ENCODE measurements at places on chromosomes 16 and 17.

GRCh38 chr17:71941920-71942319 is 178.9 kb upstream of the SOX9 start:
- no peak for DNase-seq

DNA sequence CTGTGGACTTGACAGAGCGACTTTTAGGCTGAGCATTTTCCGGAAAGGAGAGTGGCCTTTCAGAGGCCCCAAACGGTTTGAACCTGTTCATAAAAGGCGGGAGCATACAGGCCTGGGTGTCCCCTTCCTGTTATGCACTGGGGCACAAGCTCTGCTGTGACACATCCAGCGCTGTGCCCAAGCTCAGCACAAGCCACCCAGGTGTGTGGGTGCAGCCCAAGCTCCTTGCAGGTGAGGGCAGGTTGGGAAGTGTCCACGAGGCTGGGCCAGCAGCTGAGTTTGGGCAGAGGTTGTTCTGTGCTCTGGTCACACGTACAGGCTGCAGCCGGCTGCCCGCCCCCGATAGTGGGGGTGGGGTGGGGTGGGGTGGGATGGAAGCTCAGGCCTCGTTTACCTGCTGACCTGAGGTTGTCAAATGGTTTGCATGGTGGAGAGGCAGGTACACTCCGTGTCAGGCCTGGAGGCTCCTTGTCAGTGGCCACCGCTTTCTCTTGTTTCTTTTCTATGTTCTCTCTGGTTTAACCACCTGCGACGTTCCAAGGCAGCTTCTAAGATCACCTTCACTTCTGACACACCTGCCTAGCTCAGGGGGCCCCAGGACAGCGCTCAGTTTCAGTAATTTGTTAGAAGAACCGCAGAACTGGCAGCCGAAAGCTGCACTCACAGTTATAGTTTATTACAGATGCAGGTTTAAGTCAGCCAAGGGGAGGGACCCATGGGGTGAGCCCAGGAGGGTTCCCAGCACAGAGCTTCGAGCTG is 194.7 kb upstream of the CIBAR2 start:
- no peak for DNase-seq

- no peak for DNase-seq
Measured at GRCh38 chr16:75660321-75660720, 12.7 kb downstream of the TERF2IP start.

DNA sequence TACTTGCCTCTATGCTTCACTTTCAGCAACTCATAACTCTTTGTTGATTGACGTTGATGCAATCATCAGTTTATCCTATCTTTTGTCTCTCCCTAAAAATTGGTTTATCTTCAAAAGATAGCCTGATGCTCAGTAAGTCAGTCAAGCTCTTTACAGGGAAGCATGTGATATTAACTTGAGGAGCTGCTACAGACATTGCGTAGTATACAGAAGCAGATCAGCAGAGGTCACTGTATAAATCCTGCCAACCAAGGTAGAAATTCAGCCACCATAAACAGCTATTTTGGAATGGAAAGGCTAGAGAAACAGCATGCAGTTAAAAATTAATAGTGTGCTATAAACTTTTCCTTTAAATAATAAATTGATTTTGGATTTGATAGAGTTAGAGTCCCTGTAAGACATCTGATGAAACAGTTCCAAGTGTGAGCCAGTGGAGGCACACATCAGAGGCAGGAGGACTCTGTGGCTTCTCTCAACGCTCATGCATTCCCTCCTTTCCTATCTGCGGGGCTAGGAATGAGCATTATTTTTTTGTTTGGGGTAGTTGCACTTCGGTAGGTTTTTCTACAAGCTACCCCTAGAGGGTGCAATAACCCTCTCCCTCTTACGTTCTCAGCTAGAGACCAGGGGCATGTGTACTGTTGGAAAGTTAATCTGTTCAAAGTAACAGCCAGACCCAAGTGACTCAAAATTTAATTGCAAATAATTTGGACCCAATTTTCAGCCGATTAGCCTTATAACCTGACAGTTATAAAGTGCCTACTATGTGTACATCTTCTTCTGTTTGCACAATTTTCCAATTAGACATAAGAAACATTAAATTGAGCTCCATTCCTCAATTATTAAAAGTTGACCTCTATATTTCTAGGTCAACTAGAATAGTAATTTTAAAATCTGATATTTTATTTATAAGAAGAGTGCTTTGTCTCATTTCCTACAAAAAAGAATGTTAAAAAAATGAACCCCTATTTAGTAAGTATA is 647.7 kb upstream of the SOX9 start:
- DNase-seq, result no peak

GRCh38 chr17:31321966-31322365 is 544 bp upstream of the EVI2A start:
- no peak for DNase-seq

GRCh38 chr16:50441486-50442157 is 72.8 kb upstream of the BRD7 start:
- DNase-seq, result no peak

- no peak for DNase-seq
Measured at GRCh38 chr17:42632949-42633444, 23.5 kb downstream of the TUBG1 start.

DNA sequence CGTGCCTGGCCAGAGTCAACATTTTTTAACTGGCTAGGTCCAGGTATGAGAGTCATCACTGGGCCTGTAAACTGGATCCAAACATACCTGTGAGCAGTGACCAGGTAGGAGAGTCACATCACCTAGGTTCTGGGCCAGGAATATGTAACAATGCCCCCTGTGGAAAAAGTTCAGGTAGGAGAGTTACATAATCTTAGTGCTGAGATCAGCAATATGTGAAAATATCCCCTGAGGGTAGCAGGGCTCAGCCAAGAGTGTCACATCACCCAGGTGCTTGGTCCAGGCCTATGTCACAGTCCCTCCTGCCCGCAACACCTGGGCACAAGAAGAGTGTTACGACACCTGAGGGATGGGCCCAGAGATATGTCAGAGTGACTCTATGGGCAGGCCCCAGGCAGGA is 2104.7 kb downstream of the TP53TG3F start:
- no peak for DNase-seq

DNA sequence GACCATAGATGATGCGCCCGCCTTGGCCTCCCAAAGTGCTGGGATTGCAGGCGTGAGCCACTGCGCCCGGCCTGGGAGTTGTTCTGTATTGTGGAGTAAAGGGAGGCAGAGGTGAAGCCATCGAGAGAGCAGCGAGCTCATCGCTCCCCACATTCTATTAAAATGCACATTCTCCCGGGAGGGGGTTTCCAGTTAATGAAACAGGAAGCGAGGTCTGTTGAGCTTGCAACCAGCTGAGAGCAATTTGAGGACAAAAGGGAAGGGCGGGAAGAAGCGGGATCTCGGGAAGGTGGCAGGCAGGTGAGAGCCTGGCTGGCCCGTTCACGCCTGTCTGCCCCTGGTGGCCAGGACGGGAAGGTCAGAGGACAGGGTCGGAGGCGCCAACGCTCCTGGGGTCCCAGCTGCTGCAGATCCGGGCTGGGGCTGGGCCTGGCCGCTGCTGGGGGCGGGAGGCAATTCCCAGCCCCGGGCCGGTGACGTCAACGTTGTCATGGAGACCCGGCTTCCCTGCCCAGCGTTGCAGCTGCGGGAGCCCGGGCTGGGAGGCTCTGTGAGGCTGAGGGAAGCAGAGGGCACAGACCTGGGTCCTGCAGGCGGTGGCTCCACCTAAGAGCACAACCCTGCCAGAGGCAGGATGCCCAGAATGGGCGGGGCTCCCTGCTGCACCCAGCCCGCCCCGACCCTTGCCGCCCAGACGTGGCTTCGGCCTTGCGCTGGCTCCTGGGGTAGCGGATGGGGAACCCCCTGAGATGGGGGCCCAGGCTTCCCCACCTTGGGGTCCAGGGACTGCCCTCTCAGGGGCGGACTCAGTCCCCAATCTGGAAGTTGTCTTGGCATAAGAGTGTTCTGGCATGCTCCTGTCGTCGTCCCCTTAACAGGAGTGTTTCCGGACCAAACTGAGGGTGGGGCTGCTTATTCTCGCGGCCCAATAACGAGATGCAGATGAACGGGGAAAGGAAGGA is 48.7 kb upstream of the PLCG2 start:
- DNase-seq, result peak; percentile 83

GRCh38 chr17:45257115-45257514 is 4.8 kb downstream of the SPATA32 start:
- DNase-seq, result no peak

DNA sequence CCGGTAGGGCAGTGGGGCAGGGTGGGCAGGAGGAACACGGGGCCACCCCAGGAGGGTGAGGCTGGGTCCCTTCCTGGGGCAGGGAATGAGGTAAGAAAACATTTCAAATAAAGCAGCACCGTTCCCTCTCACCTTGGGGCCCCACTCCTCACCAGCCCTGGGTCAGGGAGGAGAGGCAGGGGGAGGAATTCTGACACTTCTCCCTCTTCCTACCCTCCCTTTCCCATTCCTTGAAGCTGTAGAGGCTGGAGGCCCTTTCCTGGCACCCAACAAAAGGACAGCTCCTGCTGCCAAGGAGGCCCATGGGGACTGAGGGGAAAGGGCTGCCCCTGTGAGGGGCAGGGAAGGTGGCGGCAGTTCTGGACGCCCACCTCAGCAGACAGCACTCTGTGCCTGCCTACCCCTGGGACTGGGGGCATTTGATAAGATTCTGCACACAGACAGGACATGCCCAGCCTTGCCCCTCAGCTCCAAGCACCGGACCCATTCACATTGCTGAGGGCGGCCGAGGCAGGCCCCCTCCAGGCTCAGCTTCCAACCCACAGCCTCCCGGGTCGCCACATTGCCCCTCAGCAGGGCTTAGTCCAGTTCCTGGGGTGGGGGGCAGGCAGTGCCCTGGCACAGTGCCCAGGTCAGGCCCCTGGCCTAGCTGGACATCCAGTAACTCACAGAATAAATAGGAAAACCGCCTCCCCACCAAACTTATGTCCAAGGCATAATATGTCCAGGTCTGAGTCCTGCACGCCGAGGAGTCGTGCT is 6.2 kb downstream of the ATXN7L3 start:
- DNase-seq, result no peak

GRCh38 chr17:47695429-47696376 is 1.7 kb downstream of the TBKBP1 start:
- no peak for DNase-seq

DNA sequence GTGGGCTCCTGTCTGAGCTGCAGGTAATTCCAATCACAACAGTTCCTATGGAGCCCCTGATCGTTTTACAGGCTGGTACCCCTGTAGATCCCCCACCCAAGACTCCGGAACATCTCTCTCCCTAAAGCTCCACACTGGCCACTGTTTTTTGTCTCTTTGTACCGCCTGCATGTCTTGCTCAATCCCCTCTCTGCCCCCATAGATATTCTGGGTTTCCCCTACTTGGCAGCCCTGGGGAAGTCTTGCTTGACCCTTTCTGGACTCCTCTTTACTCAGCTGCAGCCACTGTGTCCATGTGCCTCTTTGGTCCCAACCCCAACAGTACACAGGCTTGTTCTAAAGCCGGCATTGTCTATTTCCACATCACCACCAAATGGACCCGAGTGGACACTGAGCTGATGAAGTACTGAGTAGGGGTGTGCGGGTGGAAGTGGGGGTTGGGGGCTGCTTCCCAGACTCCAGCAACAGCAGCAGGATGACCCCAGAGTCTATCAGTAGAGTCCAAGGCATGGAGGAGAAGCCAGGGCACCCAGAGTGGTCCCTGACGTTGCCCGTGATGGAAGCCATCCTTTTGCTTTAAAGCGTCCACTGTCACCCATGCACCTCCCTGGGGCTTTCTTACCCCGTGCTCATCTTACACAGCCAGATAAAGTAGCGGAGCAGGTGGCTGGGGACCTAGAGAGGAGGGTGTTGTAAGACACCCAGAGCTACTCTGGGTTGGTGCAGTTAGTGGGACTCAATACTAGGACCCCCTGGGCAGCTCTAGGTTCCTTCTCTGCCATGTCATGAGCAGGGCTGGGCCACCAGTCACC is 6.4 kb downstream of the CD300LB start:
- no peak for DNase-seq

- DNase-seq, result no peak
Measured at GRCh38 chr16:1511662-1512569, 18.8 kb downstream of the TELO2 start.

Data from GM06990 (cell line).